T47D (cell line): ENCODE measurements at places on chromosomes 1 and 21.

GRCh38 chr21:29104239-29104708, 26.2 kb upstream of the MAP3K7CL start:
- peak; percentile 13 for DNase-seq

GRCh38 chr1:26618561-26618960, 77.3 kb upstream of the ARID1A start:
- DNase-seq = no peak

DNA sequence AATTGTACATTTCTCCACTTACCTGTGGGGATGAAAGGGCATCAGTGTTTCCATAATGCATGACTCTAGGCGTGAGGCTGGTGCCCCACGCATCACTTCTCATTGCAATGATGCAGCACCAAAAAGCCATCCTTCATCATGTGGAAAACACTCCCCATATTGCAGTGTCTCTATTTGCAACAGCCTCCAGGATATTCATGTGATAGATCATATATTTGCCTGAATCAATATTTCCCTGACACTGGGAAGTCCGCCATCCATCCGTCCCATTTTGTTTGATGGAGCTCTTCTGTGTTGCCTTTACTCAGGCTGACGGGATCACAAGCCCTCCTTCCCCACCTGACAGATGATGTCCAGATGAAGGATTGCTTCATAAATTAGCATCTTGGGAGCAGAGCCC, 74.5 kb upstream of the CAMK1G start:
- no peak for DNase-seq

GRCh38 chr21:44614161-44614631, 2.3 kb downstream of the KRTAP10-8 start:
- no peak for DNase-seq

GRCh38 chr1:55773211-55773940, 558.2 kb upstream of the USP24 start:
- no peak for DNase-seq

DNA sequence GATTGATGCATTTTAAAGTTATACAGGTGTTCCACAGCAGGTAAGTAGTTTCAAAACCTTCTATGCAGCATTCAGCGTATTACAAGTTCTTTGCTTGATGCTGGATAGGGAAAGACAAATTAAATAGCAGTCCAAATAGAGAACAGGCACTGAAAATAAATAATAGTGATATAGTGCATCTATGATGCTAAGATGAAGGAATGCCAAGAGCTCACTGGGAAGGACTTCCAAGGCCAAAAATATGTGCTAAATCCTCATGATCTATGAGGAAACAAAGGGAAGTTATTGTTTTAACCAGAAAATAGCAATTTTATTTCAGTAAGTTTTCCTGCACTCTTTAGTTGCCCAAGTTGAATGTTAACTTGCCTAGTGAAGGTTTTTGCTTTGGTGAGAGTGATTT, 127.8 kb upstream of the GREM2 start:
- no peak for DNase-seq

DNA sequence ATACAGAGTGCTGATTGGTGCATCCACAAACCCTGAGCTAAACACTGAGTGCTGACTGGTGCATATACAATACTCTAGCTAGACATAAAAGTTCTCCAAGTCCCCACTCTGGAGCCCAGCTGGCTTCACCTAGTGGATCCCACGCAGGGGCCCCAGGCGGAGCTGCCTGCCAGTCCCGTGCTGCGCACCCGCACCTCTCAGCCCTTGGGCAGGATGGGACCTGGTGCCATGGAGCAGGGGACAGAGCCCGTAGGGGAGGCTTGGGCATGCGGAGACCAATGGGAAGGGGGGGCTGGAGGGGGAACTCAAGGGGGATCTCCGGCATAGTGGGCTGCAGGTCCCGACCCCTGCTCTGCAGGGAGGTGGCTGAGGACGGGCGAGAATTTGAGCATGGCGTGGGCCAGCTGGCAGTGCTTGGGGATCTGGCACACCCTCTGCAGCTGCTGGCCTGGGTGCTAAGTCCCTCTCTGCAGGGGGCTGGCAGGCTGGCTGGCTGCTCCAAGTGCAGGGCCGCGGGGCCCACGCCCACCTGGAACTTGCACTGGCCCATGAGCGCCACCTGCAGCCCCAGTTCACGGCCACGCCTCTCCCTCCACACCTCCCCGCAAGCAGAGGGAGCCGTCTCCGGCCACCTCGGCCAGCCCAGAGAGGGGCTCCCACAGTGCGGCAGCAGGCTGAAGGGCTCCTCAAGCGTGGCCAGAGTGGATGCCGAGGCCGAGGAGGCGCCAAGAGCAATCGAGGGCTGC, 104.9 kb downstream of the NTMT2 start:
- no peak for DNase-seq

GRCh38 chr1:168834225-168834872, 105.3 kb upstream of the DPT start:
- no peak for DNase-seq

DNA sequence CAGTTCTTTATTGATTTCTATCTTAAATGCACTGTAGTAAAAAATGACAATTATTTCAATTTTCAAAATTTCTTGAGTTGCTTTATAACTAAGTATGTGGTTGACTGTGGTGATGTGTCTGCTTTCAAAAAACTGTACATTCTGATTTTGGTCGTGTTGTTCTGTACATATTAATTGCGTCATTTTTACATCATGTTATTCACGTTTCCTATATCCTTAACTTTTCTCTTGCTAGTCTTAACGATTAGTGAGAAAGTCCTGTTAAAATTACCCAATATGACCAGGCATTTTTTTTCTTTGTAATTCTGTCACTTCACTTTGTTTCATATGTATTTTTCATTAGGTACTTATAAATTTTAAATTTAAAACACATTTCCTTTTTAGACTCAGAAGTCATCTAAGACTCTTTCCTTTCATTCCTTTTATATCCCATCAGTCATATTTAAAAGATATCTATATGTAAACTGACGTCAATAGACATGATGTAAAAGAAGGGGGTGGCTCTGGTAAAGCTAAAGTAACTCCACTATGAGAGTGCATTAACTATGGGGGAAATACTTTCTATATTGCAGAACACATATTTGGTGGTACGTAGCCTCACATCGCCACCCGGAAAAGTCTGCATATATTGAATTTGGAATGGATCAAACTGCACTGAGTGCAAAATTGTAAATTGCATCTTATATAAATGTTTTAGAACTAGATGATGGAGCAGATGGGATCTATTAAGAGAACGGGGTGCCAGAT, 1.1 kb upstream of the COA6 start:
- no peak for DNase-seq

DNA sequence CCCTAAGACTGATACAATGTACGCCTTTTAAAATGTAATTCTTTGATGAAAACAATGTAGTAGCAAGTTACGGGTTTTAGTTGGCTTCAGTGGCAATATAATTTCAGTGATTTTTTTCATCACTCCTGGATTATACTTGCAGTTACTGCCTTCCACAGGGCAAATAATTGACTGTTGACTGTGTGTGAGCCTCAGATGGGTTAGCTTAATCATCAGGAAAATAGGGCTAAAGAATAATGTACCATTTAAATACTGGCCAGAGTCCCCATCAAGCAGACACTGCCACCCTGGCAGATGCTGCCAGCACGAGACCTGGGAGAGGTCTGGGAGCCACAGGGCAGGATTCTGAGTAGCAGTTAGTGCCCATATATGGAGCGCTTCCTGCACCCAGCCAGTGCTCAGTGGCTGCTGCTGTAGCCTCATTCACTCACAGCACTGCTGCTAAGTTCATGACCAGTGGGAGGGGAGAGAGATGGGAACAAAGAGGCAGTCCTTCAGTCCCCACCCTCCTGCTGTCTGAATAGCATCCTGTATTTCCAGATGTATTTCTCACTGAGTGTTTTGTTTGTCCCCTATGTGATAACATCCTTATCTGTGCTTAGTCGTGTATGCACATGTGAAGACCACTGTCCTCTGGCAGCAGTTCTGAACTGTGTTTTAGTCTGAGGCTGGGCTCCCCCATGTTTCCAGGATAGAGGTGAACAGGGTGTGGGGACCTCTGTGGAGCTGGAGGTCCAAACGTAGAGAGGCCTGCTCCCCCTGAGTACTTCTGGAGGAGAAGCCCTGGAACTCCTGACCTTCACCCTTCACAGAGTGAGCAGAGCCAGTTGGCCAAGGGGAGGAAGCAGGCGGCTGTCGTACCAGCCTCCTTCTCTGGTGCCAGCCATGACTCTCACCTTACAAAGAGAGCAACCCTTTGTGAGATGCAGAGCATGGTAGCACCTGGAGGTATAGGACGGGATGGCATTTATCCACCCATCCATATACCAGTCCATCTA, 80.4 kb downstream of the ADARB1 start:
- no peak for DNase-seq

DNA sequence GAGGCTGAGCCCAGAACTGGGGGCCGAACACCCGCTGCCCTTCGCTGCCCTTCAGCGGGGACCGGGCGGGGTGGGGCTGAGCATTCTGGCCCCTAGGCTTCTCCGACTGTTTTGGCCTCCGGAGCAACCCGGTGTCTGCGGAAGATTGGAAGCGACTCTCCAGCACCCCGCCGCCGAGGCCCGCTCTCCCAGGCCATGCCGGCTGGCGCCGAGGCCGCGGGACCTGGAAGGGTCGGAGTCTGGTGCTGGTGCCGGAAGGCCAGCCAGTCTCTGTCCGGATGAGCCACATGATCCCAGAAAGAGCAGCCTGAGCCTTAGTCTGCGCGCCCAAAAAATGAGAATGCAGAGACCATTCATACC, 272.0 kb downstream of the FOXD2 start:
- DNase-seq = no peak

- no peak for DNase-seq
These were observed 159.6 kb downstream of the PCBP3 start for GRCh38 chr21:45802956-45803617.

DNA sequence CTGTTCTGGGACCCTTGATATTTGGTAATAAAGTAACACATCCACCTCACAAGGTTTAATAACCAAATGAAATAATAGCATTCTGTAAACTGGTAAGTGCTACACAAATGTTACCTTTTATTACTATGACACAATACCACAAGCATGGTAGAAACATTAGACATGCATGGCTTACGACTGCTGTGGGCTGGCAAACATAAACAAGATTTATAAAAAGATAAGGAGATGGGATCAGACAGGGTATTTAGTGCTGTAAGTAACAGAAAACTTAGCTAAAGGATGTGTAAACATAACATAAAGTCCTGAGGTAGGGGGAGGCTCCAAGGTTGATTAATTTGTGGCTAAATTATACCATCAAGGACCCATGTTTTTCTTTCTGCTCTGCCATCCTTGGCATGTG, 212.6 kb downstream of the BARHL2 start:
- DNase-seq = no peak

DNA sequence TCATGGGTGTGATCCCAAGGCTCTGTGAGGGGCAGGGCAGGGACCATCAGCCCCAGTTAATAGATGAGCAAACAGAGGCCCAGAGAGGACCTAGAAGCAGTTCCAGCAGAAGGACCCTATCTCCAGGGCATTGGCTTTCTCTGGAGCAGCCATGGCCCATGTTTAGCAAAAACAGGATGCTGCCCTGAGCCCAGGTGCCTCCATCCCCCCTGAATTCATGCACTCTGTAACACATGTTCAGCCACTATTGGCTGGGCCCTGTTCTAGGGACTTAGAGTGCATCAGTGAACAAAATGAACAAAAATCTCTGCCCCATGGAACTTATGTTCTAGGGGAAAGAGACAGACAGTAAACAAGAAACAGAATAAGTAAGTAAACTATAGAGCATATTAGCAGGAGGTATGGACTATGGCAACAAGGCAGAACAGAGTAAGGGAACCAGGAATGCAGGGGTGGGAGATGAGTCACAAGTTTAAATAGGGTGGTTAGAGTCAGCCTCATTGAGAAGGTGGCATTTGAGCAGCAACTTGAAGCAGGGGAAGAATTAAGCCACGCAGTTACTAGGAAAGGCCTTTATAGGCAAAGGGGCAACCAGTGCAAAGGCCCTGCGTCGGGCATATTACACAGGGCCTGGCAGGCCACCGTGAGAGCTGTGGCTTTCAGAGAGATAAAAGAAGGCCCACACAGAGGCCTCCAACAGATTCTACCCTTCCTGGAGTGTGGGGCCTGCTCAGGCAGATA, 185.9 kb upstream of the EDN2 start:
- DNase-seq = no peak

DNA sequence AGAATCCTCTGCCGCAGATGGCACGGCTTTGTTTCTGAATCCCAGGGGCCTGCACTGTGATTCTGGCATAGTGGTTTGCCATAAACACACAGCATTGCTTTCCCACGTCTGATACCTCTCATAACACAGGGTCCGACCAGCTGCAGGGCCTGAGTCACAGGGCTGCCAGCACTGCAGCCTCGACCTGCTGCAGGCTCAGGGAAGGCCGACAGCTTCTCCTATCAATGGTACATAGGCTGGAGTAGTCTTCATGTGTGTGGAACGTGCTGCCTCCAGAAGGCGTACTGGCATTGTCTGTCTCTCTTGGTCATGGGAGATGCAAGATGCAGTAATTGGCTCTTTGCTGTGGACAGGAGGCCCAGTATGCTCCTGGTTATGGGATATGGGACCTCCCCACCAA, 53.5 kb upstream of the PDE9A start:
- DNase-seq = no peak

GRCh38 chr1:108152782-108153222, 47.3 kb downstream of the SLC25A24 start:
- DNase-seq = no peak

DNA sequence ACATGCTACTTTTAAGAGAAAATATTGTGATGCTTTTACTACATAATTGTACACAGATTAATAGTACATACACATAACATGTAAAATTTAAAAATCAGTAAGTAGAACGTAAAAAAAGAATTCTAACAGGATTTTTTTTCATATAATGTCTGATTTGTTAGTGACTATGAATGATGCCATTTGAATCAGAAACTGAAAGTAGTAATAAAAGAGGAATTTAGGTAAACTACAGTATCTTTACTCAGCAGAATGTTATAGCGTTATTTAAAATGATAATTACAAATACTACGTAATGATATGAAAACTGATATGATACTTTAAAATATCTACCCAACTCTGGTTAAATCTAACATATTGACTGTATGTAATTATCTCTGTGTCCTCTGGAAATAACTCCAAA, 116.1 kb downstream of the DENND1B start:
- DNase-seq = no peak

DNA sequence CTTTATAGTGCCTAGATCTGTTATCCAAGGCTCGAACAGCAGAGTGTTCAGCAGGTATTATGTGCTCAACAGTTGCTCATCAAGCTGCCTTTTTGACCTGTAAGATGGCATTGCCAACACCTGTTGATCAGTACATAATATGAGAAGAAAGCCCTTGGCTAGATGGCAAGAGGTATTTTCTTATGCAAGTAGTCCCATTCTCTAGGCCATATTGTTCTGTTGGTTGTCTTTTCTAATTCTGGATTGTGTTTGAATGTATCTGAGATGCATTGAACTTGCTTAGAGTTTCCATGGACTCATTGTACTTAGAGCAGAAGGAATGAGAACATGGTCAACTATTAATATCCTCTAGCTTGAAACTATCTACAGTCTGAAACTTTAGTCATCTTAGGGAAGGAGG, 57.4 kb downstream of the LRRC8D start:
- DNase-seq = no peak

- DNase-seq = no peak
These were observed 53.3 kb upstream of the FASLG start for GRCh38 chr1:172605641-172606040.

GRCh38 chr1:121483961-121484424, 299.2 kb downstream of the SRGAP2C start:
- DNase-seq = no peak

- no peak for DNase-seq
These were observed 99.7 kb downstream of the NOS1AP start for GRCh38 chr1:162169031-162169790.

GRCh38 chr1:19577561-19577960, 66.5 kb upstream of the NBL1 start:
- DNase-seq = no peak
